ENCODE measurements at places on chromosomes 7 and 10.

GRCh38 chr10:58544135-58544534 is 31.5 kb downstream of the BICC1 start:
- DNase-seq = no peak

DNA sequence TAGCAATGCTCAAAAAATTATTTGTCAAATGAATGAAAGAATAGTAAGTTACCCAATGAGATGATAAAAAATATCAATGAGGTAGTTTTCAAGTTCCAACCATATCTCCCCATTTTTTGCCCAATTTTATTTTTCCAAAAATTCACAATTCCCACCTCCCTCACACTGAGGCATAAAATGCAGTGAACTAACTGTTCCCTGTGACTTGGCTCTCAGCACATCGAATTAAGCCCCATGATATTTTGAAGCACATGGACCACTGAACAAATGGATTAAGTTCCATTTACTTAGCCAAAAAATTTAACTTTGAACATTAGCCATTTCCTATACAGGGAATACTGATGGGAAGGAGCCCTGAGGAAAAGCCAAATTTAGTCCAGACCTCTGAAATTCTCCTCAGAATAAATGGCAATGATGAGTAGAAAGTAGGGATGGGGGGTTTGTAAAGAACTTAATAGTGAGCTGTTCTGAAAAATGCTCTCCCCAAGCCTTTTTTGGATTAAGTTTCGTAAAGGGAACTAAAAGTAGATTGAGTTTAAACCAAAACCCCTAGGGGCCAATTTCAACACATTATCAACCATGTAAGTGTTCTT is 166.3 kb upstream of the GRM3 start:
- no peak for DNase-seq

GRCh38 chr10:16441173-16441840 is 4.5 kb downstream of the PTER start:
- no peak for DNase-seq

GRCh38 chr10:63866747-63867140 is 345.5 kb downstream of the REEP3 start:
- DNase-seq = no peak

DNA sequence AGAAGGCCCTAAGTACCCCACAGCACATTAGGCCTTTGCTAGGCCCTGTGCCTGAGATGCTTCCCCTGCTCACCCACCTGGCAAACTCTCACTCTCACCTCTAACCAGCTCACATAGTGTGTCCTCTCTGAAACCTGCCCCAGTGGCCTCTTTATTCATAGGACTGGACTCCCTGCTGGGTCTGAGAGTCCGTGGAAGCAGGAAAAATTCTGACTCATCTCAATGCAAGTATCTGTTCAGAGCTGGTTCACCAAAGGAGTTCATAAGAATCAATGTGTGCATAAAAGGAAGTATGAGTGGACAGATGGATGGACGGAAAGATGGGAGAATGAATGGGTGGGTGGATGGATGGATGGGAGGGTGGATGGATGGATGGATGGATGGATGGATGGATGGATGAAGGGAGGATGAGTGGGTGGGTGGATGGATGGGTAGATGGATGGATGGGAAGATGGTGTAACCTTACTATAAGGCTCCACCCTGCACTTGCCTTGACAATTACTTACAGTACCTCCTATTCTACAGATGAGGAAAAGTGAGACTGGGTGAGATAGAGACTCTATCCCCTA is 111.2 kb upstream of the ZMIZ1 start:
- DNase-seq = no peak
